ENCODE measurements at places on chromosomes 5 and 9. TPM values are rescaled to one million over a fixed set of nuclear protein-coding genes. Genes with fewer than 3 reads are reported as not detected.
A peak's percentile ranks its signal among the peaks of the same experiment; 100 is the strongest.

Gene SEMA6A
- total RNA-seq: 46.4 TPM

- DNase-seq: no peak
These were observed 1.1 kb downstream of the PRUNE2 start for GRCh38 chr9:76904661-76905457.

GRCh38 chr9:72658703-72659102, 137.3 kb downstream of the TMC1 start:
- no peak for DNase-seq

GRCh38 chr5:89399548-89399947, 516.6 kb upstream of the MEF2C start:
- no peak for DNase-seq

GRCh38 chr5:80035839-80036238, 691 bp downstream of the THBS4 start:
- no peak for DNase-seq

DNA sequence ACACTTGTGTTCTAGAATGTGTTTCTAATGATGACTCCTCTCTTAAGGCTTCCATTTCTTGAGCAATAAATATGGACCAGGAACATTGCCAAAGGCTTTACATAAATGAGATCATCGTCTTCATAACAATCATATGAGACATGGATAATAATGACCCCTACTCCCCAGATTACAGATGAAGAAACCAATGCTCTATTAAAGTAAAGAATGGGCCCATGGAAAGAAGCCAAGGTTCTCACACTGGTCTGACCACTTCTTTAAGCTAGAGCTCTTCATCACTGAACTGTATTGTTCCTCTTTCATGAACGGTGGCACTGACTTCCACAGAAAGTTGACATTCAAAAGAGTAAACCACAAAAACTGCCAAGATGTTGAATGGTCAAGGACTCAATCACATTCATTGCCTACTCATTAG, 65.3 kb downstream of the MARCHF3 start:
- no peak for DNase-seq

Gene ARID3C
- not detected for total RNA-seq

GRCh38 chr9:69673311-69673640, 1.1 kb upstream of the APBA1 start:
- DNase-seq: no peak

- DNase-seq: no peak
These were observed 243.6 kb upstream of the IRX2 start for GRCh38 chr5:2995035-2995434.

DNA sequence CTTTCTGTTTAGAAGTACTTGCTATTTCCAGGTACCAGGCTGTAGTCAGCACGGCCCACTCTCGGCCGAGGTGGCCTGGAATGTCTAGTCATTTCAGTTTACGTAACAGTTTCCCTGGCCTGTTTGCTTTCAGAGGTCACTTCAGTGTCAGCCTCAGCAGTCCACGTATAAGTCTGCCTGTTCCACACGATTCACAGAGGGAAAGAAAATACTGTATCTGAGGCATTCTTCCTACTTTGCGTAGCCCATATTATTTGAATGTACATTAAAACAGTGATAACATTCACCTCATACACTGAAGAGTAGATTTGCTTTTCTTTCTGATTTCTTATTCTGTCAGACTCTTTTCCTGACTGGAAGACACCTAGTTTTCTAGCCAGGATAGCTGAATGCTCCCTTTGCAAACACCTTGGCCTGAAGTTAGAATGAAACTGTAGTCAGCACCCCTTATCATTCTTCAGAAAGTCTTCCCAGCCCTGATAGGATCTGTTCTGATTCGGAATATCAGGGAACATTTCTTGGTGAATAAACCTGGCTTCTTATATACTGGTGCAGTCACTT, 140.9 kb downstream of the AOPEP start:
- DNase-seq: no peak

Gene ADAMTS2
- total RNA-seq: 50.6 TPM

Gene F2R
- total RNA-seq: 114 TPM

GRCh38 chr5:15499528-15500324, at the start of gene FBXL7:
Gene FBXL7 (plus strand): TSS chr5:15500180.
- peak; percentile 85 for DNase-seq
